Ecto neural progenitor cell (in vitro differentiated cells): ENCODE measurements at places on chromosomes 1 and 21.
A peak's percentile ranks its signal among the peaks of the same experiment; 100 is the strongest.

- no peak for DNase-seq
Observed at GRCh38 chr1:204323887-204324286, 35.8 kb downstream of the PLEKHA6 start.

DNA sequence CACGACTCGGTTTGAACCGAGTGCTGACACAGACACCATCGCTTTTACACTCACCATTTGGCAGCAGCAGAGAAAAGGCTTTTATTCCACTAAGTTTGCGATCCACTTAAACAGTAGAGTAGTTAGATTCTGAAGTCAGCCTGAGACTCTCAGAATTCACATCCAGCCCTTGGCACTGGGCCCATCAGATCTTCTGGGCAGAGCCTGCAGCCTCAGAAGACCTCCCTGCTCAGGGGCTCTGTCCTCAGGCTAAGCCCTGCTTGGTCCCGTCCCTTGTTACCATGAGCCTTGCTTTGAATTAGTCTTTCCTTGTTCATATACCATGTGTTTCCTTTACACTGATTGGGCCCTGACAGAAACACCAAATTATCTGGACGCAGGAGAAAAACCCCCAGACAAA lies 41.4 kb upstream of the AJAP1 start:
- DNase-seq = no peak

DNA sequence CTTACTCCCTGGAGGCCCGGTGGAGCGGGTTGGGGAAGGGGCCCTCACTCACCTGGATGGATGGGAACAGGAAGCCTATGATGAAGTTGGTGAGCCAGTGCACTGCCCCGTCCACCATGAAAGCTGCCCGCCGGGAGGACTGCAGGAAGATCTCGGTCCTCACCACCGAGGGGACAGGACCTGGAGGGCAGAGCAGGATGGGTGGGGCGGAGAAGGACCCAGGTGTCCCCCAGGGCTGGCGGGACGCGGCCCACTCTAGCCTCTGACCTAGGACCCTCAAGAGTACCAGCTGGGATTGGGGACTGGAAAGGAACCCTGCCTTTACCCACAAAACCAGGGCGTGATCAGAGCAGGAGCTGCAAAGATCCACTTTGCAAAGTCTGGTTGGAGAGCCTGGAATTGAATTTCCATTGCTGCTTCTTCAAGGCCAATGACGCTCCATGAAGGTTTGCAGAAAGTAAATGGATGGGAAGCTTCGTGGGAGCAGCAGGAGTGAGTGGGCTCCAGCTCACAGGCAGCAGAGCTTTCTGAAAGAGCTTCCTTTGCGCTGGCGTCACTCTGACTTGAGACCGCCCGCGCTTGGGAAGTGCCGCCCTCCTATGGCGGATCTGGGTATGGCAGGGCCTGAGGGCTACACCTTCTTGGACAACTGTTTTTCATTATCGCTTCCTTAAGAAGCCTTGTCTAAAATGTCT lies 21.4 kb downstream of the SLC2A7 start:
- DNase-seq = peak; percentile 87

DNA sequence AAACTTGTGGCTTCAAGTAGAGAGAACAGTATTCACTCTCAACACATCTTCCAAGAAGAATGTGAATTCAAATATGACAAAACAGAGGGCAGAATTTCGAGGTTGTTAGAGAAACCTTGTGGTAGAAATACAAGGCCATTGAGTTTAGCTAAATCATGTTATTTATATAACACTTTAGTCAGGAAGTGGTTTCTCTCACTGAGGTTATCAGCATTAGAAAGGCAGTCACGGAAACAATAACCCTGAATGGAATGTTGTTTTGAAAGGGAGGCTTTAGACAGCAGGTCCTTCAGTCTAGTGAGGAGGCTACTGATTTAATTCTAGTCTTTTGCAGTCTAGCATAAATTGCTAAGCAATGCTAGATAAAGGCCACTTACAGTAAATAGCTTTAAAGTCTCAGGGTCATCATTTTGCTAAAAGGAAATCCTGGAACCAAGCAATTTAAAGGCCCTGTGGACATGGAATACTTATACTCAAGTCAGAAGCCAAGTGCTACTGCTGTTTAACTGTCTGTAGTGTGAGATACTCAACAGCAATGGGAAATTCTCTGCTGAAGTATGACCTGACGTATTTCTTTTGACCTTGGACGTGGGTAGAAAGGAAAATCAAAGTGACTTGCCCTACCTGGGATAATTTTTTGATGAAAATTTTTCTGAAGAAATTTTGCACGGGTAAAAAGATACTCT lies 89.0 kb upstream of the CHODL start:
- DNase-seq = no peak

GRCh38 chr1:63704443-63704842 lies 69.4 kb upstream of the ROR1 start:
- no peak for DNase-seq

GRCh38 chr1:155062702-155063411 lies 683 bp upstream of the EFNA4 start:
- DNase-seq = peak; percentile 91

DNA sequence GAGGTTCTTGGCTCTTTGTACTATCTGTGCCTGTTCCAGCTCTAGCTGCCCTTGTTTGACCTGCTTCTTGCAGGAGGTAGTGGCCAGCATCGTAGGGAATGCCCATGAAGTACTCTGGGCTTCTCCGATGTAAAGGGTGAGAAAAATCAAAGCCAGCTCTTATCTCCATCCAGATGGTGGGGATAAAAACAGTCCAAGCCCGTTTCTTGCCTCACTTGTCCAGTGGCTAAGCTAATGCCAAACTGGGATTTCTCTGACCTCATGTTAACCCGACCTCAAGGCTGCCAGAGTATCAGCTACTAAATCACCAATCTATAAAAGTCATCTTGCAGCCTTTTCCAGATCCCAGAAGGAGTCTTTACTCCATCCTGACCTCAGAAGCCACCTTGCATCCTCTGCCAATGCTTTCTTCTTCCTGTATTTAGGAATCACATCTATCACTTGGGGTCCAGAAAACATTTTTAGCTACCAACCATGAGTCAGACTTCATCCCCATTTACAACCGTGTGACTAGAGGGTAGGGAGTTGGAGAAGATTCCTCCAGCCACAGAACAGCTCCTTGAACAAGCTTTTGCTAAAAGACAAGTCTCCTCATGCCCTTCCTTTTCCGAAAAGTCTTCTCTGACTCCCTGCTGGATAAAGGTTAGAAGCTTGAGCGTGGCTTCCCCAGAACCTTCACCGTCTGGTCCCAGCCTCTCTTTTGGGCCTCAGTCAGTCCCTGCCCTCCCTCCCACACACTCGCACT lies 35.9 kb downstream of the KCNC4 start:
- no peak for DNase-seq

GRCh38 chr1:99594205-99594604 lies 51.7 kb upstream of the PALMD start:
- DNase-seq = no peak

GRCh38 chr1:94236630-94237290 lies 624 bp downstream of the ARHGAP29 start:
- DNase-seq = peak; percentile 51

GRCh38 chr21:38439957-38440356 lies 58.3 kb downstream of the ERG start:
- no peak for DNase-seq

DNA sequence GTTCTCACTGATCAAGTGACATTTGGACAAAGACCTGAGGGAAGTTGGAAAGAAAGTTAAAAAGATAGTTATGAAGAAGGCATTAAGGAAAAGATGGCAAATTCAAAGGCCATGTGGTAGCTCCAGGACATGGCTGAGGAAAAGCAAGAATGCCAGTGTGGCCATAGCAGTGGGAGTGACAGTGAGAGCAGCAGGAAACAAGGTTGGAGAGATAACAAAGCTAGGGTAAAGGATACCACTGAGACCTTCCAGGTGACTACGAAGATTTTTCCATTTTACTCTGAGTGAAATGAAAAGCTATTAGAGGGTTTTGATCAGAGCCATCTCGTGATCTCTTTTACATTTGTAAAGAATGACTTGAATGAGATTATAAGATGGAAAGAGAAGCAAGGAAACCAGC lies 170.6 kb downstream of the SLC44A5 start:
- no peak for DNase-seq

GRCh38 chr1:213864091-213864490 lies 123.7 kb upstream of the PROX1 start:
- no peak for DNase-seq

- DNase-seq = no peak
Observed at GRCh38 chr1:20555025-20555757, 2.8 kb downstream of the FAM43B start.

- DNase-seq = peak; percentile 90
Observed at GRCh38 chr1:20212685-20213331, 26.5 kb upstream of the PLA2G2C start.

DNA sequence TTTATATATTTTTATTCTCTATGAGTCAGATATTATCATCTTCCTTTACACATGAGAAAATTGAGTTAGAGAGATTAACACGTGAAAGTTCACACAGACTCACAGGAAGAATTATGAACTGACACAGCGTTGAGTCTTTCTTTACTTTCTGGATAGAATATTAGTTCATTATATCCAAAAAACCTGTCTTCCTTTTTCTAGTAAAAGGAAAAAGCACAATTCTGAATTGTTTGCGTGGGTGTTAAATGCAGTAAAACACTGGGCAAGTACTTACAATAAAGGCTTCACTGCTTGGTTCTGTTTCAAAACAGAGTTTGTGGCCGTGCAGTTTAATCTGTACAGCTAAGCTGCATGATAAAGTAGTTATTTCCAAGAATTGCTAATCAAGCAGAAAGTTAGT lies 10.8 kb downstream of the MAGI3 start:
- DNase-seq = no peak

- no peak for DNase-seq
Observed at GRCh38 chr1:95537176-95537575, 303.2 kb downstream of the RWDD3 start.

DNA sequence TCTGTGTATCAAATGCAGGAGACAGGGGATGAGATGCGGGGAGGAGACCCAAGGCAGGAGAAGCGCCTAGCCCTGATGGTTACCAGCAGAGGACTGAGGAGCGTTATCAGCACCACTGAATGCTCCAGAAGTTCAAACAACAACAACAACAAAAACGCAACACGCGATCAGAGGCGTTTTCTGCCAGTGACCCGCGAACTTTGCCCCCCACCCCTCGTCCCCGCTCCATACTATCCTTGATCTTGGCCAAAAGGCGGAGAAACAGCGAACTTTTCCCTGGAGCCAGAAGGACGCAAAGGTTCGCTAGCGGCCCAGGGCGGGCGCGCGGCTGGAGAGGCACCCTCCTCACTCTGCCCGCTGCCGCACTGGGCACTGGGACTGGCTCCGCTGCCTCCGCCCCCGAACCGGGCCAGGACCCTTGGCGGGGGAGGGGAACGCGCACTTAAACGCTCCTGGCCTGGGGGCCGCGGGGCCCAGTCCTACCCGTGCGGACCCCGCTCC lies 699 bp downstream of the ECHDC2 start:
- no peak for DNase-seq

DNA sequence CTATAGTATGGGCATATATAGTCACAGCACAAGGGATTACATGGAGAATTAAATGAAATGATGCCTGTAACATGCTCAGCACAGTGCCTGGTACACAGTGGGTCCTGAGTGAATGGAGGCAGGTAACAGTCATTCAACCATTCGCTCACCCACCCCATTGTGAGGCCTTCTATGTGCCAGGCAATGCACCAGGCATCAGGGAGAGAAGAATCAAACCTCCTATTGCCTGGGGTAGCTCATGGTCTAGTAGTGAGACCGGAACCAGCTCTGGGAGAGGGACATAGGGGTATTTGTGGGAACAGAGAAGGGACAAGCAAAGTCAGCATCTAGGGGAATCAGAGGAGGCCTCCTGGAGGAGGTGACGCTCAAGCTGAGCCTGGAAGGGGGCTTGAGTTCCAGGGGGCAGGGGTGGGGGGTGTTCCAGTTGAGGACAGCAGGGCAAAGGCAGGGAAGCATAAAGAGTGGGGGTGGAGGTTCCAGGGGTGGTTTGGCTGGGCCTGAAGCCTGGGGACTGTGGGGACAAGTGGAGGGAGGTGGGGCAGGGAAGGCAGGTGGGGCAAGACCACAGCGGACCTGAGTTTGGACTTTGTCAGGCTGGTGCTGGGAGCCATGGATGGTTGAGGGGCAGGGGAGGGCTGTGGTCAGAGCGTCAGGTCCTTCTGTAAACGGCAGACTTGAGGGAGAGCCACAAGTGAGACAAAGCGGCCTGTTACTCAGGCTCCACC lies 591.6 kb downstream of the PTPRU start:
- peak; percentile 29 for DNase-seq

DNA sequence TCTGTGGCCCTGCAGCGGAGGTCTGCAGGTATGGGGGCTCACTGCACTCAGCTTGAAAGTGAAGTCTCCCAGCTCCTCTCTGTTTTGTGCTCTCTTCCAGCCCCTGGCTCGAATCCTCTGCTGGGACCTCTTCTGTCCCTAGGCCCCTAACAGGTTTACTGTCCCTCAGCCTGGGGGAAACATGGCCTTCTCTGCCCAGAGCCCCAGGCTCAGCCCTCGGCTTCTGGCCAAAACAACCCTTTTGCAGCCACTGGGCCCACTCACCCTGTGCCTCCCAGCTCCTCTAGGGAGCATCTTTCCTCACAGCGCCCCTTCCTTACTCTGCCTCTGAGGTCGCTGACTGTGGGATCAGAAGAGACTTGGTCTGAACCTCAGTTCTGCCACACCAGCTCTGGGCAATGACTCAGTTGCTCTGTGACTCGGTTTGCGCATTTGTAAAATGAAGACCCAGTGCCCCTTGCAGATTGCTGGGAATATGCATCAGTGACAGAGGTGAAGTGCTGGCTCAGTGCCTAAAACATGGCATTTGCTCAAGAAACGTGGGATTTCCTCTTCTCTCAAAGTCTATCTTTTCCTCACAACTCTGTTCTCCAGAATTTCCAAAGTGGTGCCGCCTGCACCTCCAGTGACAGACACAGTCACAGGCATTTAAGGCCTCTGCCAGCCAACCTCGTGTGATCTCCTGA lies 26.5 kb upstream of the TENT5C start:
- no peak for DNase-seq

DNA sequence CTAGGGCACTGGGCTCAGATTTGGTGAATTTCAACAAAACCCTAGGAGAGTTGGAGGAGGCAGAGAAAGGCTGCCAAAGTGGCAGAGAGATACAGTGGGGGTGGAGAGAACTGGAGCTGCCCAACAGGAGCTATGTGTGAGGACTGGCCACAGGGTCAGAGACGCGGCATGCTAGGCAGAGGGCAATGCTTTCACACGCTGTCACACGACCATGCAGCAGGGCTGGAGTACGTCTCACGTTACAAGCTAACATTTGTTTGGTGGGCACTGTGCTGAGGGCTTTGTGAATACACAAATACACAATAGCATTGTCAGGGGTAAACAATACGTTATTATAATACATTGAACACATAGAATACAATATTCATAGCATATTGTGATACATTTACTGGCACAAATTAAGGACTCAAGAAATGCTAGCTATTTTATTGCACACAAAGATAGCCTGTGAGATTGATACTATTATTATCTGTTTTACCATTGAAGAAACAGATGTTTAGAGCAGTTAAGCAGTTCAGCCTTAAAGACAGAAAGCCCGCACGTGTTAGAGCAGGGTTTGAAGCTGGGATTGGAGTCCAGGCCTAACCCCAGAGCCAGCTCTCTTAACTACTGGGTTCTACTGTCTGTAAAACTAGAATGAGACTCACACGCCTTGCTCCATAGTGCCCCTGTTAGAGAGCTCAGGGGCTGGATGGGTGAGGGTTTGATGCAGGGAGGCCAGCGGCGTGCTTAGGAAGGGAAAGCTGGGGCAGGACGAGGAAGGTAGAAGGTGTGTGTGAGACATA lies 4.5 kb downstream of the RAB7B start:
- DNase-seq = no peak
